Naive thymus-derived CD8-positive, alpha-beta T cell (primary cell): ENCODE measurements at places on chromosomes 3 and 15. TPM values are rescaled to one million over a fixed set of nuclear protein-coding genes. Genes with fewer than 3 reads are reported as not detected.

GRCh38 chr3:50125541-50126286 is 29.4 kb upstream of the SEMA3F start:
- H3K27ac ChIP-seq: no peak overlapping the region
- DNase-seq: no peak
- no peak overlapping the region for H3K4me3 ChIP-seq
- no peaks in the 10 kb centered on the region for H3K36me3 ChIP-seq

GRCh38 chr15:43251871-43252250 is 14.9 kb downstream of the TGM5 start:
- peaks cover 16% of the 10 kb centered on the region for H3K27me3 ChIP-seq
- H3K4me3 ChIP-seq: no peak overlapping the region

Gene HYKK
- 4.1 TPM for polyA plus RNA-seq

Gene AADACL2
- polyA plus RNA-seq: not detected

DNA sequence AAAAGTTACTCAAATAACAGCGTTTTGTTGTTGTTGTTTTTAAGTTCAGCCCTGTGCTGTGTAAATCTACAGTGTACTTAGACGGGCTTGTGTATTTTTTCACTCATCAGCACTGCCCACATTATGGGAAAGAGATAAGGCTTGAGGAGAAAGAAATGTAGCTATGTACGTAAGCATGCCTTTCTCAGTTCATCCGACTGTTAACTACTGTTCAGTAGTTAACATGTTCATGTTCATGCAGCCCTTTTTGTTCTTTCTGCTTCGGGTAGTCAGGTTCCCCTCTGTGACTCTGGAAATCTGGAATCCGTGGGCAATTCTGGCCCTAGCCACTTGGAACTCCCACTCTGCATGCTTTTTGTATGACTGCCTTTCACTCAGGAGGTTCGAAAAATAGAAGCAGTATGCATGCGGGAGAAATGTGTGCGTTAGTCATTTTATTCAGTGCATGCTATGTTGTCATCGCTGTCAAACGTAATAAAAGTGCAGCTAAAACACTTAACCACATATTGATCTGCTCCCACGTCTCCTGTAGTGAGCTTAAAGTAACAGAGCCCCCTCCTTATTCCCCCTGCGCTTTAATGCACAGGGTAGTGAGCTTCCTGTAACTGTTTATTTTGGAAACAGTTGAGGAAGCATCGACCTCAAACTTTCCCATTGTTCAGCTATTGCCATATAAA is 283.1 kb upstream of the NR2F2 start:
- H3K27ac ChIP-seq: no peak overlapping the region
- no peaks in the 10 kb centered on the region for H3K36me3 ChIP-seq
- no peak overlapping the region for H3K4me3 ChIP-seq
- peaks cover 18% of the 10 kb centered on the region for H3K27me3 ChIP-seq

- H3K4me1 ChIP-seq: no peaks in the 10 kb centered on the region
- H3K27me3 ChIP-seq: no peaks in the 10 kb centered on the region
- H3K36me3 ChIP-seq: no peaks in the 10 kb centered on the region
- no peak overlapping the region for H3K4me3 ChIP-seq
- no peak for DNase-seq
Observed at GRCh38 chr3:192063570-192063969, 602.6 kb downstream of the PYDC2 start.

- H3K4me3 ChIP-seq: no peak overlapping the region
- no peaks in the 10 kb centered on the region for H3K4me1 ChIP-seq
- no peak for DNase-seq
- H3K27me3 ChIP-seq: peaks cover 5% of the 10 kb centered on the region
- no peak overlapping the region for H3K27ac ChIP-seq
Observed at GRCh38 chr3:65342084-65342683, 654.4 kb upstream of the ADAMTS9 start.
